ENCODE measurements at places on chromosomes 11 and 22.

DNA sequence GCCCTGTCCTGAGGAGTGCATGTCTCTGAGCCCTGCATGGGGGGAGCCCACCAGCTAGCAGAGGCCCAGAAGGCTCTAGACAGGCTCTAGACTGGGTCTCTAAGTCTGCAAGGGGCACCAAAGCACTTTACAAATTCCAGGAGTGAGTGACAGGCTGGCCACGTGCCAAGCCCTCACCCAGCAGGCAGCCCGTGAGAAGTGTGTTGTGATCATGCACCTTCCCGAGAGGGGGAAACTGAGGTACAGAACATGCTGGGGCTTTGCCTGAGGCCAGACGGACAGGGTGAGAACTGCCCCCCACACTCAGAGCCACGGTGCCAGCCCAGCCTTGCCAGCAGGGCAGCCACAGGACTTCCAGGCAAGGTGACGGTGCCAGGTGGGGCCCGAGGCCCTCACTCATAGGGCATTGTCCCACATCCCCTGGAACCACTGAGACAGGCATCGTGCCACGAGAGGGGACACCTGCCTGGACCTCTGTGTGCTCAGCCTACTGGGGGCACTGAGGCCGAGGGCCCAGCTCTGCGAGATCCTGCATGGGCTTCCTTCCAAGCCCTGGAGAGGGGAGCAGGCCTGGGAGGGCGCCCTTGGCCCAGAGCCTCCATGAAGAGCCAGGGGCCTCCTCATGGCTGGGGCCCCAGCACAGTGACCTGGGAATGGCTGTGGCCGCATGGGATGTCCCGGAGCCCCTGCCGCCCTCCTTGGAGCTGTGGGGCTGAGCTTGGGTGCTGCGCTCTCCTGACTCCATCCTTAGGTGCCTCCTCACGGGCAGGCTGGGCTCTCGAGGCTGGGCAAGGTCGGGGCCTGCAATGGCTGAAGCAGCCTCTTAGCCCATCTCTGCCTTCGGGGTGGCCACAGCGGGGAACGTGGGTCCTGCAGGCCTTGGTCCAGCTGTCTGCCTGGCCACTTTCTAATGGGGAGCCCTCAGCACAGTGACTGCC is 121.5 kb downstream of the KCNQ1OT1 start:
- no peak for DNase-seq

DNA sequence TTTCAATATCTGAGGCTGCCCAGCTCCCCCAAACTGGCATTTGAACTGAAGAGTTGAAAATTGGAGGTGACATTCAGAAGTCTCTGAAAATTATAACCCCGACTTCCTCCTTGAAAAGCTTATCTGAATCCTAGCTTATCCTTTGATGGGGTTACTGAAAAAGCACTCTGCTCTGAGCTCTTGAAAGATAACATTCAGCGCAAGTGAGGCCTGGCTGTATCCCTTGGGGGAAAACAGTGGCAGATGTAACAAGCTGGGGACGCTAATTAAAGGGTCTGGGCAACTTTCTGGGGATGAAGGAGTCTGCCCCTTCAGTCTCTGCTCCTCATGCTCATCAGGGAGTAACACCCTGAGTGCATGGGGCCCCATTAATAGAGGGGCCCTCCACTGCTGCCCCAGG is 402.0 kb upstream of the CADM1 start:
- no peak for DNase-seq

- peak; percentile 93 for DNase-seq
Measured at GRCh38 chr22:23838681-23839468, at the start of gene DERL3. DERL3 (minus strand) TSS chr22:23839006; CDS start chr22:23838987, 19 bp downstream.

- no peak for DNase-seq
Measured at GRCh38 chr22:49906071-49906798, 12.0 kb downstream of the ALG12 start.

DNA sequence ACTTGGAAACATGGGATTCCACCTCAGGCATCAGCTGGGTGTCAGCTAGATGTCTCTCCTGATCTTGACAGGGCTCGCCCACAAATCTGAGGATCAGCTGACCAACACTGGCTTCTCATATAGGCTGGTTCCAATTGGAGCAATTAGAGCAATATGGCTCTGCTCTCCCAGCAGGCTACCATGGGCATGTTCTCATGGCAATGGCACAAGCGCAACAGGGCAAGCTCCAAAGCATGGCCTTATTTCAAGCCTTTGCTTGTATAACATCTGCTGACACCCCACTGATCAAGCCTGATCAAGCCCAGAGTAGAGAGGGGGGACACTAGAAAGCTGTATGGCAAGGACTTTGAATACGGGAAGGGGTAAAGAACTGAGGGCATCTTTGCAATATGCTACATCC is 40.7 kb upstream of the SPATA19 start:
- DNase-seq, result no peak

DNA sequence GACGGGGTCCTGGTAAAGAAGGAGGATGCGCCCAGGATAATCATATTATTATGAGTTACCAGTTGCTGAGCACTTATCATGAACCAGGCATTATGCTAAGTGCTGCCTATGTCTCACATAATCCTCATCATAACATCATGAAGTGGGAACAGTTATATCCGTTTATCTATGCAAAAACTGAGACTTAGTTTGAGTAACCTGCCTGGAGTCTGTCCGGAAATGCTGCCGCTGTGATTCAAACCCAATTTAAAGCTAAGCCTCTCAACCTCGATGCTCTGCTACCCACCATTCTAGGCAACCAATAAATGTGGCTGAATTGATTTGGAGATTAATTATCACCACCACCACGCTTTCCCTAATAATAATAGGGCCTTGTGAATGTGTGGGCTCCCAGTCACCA is 111.5 kb upstream of the CLMP start:
- no peak for DNase-seq

DNA sequence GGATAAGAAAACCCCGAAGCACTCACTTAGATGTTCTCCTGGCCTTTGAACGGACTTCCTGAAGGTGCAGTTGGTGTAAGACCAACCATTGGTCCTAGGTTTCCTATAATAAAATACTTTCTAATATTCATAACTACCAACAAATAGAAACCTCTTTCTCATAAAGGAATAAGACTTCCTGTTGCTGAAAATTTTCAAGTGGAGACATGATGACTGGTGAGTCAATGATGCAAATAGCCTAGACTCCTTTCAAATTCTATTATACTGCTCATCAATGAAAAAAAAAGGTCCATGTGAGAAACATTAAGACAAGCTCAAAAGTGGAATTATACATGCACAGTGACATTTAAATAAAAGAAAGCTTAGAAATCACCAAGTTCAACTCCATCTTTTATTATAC is 862.8 kb downstream of the FAM181B start:
- no peak for DNase-seq

DNA sequence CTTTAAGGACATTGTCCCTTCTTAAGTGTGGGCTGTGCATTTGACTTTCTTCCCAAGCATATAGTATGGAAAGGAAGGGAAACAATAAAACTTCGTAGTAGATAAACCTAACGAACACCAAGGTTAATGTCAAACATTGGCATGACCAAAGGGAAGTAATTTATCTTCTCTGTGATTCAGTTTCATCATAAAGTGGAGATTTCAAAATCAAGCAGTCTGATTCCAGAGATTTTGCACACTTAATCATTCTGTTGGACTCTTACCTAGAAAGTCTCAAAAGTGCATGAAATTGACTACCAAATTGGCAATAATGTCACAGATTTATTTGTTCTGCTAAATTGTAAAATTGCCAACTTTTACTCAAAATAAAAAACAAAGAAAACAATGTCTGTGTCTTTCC is 559.7 kb downstream of the JRKL start:
- no peak for DNase-seq

DNA sequence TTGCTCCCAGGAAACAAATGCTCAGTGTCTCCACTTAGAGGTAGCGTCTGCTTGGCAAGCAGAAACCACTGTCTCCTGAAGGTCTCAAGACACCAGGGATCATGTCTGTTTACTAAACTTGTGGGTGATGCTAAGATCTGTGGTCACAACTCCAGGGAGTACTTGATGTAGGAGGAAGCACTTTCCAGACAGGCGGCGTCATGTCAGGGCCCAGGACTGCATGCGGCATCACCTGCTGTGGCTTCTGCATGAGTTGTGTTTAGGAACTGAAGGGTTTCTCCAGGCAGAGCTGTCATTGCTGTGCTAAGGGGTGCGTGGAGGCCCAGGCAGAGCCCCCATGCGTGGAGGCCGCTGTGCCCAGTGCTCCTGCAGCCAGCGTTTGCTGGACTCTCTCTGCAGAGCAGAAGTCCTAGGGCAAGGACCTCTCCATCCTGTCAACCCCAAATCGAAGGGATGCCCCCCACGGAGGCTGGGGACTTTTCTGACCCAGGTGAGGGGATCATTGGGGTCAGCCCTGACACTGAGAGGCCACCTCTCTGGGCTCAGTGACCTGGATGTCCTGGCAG is 8.1 kb upstream of the PANX2 start:
- DNase-seq, result no peak

DNA sequence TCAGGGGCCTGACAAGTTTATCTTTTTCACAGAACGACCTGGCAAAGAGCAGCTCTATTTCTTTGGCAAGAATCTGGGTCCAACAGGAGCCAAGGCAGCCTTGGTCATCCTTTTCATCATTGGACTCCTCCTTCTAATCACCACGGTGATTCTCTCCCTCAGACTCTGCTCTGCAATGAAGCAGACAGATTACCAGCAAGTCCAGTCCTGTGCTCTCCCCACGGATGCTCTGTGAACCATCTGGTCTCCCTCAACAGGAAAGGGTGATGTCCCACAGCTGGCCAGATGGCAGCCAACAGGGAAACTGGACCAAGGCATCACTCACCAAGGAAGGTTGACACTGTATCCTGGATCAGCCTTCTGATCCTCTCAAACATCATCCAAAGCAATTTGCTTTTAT is 17.0 kb upstream of the PANX1 start:
- no peak for DNase-seq

GRCh38 chr11:130616573-130616972 is 168.1 kb downstream of the ADAMTS15 start:
- no peak for DNase-seq

DNA sequence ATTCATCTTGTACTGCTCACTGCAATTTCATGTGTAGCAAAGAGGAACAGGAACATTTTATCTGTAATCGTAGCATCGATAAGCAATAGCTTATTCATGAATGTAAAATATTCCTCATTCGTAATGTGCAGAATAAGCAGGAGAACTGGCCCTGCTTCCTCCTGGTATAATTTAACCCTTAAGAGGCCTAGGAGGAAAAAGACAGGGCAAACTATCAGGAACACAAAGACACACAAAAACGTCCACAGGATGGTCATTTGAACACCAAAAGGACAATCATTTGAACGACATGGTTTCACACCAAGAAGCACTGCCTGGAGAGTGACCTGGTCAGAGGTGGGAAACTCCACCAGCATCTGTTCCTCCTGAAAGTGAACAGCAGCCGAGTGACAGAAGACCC is 63.9 kb downstream of the AHNAK start:
- DNase-seq, result no peak

GRCh38 chr11:701741-702461 is 4.1 kb upstream of the EPS8L2 start:
- DNase-seq, result no peak

DNA sequence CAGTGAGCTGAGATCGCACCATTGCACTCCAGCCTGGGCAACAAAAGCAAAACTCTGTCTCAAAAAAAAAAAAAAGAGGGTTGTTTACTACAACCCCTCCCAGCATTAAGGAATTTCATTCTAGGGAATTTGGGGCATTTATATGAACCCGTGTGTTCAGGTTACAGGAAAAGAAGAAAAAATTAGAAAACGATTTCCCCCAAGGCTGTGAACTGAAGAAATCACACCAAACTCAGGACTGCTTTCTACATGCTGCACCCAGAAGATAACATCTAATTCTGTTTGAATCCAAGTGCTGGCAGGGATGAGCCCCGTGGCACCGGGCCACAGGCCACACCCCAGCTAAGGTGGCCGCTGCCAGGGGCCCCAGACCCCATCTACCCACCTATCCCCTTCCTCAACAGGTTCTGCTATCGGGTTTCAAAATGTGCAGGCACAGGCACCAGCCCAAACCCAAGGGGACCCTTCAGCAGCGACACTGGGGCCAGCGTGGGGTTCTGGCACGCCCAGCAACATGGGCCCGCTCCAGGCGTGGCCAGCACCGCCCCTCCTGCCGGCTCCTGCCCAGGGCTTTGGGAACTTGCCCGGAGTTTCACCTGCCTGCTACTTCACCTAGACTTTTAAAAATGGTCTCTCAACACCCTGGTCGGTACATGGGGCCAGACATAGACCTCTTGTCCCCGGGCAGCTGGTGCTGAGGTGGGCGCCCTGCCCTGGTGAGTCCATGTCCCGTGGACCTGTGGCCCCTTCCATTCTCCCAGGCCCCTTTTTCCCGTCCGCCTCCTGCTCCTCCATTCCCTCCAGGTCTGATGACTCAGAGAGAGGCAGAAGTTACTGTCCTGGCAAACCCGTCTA is 11.8 kb downstream of the CELSR1 start:
- DNase-seq, result no peak

- DNase-seq, result no peak
Measured at GRCh38 chr11:79244241-79244772, 196.5 kb downstream of the TENM4 start.

DNA sequence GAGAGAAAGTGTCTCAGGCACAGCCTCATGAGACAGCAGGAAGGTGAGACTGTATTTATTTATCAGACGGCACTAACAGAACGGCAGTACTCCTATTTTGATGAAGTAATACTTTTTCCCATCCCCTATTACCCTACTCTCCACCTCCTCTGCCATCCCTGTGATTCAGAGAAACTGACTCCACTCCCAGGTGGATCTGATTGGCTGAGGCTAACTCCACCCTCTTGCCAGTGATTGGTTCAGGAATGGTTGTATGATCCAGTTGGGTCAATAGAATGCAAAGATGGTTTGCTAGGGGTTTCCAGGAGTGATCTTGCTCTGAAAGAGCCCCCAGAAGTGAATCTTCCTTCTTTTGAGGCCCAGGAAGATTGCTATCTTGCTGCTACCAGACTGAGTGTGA is 65.9 kb upstream of the RCN1 start:
- no peak for DNase-seq

Data from GM12892 (cell line).